ENCODE measurements at places on chromosomes 13 and 19. TPM values are rescaled to one million over a fixed set of nuclear protein-coding genes. Genes with fewer than 3 reads are reported as not detected.

The MYBPC2 gene
- total RNA-seq = 0.91 TPM

The NLRP4 gene
- not detected for total RNA-seq

The MED29 gene
- 50.8 TPM for total RNA-seq

The KLK3 gene
- total RNA-seq = not detected

The SPRY2 gene
- total RNA-seq = 28.9 TPM

The ZNF155 gene
- 10.3 TPM for total RNA-seq

The HSH2D gene
- total RNA-seq = 0.23 TPM

The PLVAP gene
- total RNA-seq = not detected

The ILF3 gene
- total RNA-seq = 399 TPM

The SHISA7 gene
- total RNA-seq = not detected

The ZNF85 gene
- not detected for total RNA-seq

The ANKLE1 gene
- 17.4 TPM for total RNA-seq

The CCL25 gene
- not detected for total RNA-seq

The ANGPTL8 gene
- not detected for total RNA-seq

The CNFN gene
- 4.1 TPM for total RNA-seq

The EXOC3L2 gene
- not detected for total RNA-seq

The TBXA2R gene
- not detected for total RNA-seq

The TGFBR3L gene
- 10.8 TPM for total RNA-seq

The ATP8A2 gene
- total RNA-seq = 0.09 TPM

The SLC27A5 gene
- total RNA-seq = 10.3 TPM

The GPC6 gene
- 0.16 TPM for total RNA-seq

The TIMM50 gene
- 162 TPM for total RNA-seq

The LILRB1 gene
- not detected for total RNA-seq

The ACP5 gene
- not detected for total RNA-seq

The B3GNT3 gene
- total RNA-seq = 2.8 TPM

The SULT2A1 gene
- total RNA-seq = 4.5 TPM

The PSPN gene
- 2.9 TPM for total RNA-seq

The NKPD1 gene
- total RNA-seq = 2.4 TPM

The ZNF729 gene
- not detected for total RNA-seq

The CEACAM1 gene
- total RNA-seq = 9.9 TPM

The CPB2 gene
- 0.18 TPM for total RNA-seq

The TMEM150B gene
- 1.6 TPM for total RNA-seq

The RTBDN gene
- total RNA-seq = not detected

The KLK14 gene
- total RNA-seq = not detected

The TM9SF2 gene
- 155 TPM for total RNA-seq

The PSG6 gene
- not detected for total RNA-seq

The CD320 gene
- total RNA-seq = 81.0 TPM

The ZNF611 gene
- 27.5 TPM for total RNA-seq

The MISP3 gene
- total RNA-seq = 5.2 TPM

The GARIN5A gene
- total RNA-seq = 1.5 TPM

The KCTD15 gene
- total RNA-seq = 34.6 TPM

The SLC46A3 gene
- total RNA-seq = 2.0 TPM

The STOML3 gene
- total RNA-seq = 0.16 TPM

Measured in Caco-2 (cell line).